ENCODE measurements at places on chromosomes 11 and 22.

DNA sequence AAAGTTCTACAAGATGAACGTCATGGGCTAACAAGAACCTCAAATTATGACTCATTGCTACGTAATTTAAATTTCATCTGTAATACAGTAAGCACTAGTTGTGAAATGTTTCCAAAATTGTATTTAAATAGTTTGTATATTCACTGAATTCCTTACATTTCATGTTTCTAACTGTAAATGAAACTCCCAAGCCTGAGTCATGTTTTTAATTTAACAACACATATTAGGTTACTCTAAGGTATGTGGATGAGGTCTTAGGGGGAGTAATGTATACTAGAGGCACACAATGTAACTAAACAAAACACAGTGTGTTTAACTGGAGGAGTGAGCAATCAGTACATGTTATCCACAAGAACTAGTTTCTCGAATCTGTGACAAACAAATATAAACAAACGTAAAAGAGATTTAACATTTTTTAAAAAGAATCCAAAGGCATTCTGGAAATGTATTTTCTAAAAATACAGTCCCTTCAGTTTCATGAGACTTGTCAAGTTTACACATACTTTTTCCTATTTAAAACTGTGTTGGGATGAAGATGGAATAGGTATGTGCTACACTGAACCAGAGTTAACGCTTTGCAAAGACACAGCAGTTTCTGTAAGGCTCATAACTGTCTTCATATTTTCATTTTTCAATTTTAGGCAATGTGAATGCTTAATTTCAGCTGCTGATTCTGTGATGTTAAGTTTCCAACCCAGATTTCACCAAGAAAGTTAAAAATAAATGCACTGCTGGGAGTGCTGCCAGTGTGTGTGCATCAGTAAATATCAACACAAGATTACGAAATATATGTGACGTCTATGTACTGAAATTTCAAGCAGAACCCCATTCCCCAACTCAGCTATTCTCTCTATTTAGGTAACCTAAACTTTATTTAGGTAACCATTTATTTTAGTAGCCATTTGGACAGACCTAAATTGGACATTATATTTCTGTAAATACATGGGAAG, 52.6 kb downstream of the PITPNB start:
- DNase-seq, result no peak

DNA sequence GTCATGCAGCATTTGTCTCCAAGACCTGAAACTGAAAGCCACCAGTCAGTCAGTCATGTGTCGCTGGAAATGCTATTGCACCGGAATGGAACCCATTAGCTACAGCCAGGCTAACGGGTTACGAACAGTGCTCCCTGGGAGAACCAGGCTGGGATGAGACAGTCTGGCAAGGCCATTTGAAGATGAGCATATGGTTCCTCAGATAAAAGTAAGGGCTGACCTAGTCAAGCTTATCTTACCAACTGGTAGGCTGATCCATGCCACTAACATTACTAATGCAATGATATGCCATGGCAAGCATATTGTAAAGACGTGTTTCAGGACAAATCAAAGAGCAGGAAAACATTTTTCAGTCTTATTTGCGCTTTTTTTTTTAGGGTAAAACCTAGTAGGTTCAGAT, 28.4 kb downstream of the NAP1L4 start:
- no peak for DNase-seq

DNA sequence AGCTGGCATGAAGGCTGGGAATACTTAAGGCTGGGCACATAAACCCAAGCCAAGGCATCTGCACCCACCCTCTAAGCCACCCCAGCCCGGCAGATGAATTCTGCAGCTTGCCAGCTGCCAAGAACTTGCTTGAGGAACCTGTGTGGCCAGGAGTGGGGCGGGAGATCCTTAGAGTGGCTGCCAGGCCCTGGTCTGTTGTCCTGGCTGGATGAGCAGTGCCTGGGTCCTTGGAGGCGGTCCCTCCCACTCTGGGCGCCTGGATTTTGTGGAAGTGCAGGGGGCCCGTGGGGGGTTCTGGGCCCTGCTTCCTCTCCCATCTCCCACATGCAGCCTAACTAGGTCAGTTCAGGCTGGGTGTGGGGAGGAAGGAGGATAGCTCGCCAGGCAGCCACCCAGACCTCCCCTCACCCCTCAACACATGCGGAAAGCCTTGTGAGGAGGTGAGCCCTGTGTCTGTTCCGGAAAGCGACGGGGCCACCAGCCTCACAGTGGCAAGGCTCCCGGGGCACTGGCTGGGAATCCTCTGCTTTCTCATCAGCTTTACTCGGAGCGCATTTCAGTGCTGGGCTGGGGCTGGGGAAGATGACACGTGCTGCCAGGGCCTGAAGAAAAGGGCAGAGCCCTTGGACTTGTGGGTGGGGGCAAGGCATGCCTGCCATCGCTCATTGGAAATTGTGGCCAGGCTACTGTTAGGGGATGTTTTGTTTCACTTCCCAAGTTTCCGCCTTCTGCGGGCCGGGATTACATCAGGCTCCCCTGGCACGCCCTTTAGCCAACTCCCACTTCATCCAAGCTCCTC, 8.4 kb downstream of the DAGLA start:
- DNase-seq, result no peak

GRCh38 chr11:66006891-66007176, 4.5 kb downstream of the BANF1 start:
- no peak for DNase-seq

DNA sequence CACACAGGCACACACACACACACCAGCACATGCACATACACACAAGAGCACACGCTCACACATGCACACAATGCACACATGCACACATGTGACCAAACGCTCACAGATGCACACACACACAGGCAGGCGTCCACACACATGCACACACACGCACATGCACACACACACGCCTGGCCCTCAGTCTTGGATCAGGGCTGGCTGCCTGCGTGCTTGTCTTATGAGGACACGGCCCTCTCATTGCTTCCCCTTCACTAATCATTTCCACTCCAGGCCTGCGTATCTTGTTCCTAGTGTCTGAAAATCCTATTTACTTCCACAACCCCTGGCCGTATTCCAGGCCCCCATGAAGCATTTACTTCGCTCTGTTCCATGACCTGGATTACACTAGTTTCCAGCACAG, 740.5 kb downstream of the BRD1 start:
- DNase-seq, result no peak

DNA sequence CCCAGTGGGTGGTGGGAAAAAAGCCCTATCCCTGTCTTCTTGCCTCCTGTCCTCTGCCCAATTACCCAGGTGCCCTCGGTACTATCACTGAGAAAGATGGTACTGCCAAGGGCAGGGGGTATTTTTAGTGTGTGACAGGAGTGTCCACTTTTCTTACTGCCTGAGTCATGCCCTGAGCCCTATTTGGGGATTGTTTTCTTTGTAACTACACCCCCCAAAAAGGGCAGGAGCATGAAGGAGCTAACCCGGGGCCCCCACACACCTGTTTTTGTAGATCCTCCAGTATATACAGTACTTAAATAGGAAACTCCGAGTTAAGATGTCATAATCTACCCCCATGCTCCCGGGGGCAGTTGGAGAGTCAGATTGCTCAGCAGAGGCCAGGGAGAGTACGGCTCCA, 3.8 kb downstream of the SMTNL1 start:
- no peak for DNase-seq

GRCh38 chr11:10797001-10797400, 11.7 kb downstream of the EIF4G2 start:
- no peak for DNase-seq

DNA sequence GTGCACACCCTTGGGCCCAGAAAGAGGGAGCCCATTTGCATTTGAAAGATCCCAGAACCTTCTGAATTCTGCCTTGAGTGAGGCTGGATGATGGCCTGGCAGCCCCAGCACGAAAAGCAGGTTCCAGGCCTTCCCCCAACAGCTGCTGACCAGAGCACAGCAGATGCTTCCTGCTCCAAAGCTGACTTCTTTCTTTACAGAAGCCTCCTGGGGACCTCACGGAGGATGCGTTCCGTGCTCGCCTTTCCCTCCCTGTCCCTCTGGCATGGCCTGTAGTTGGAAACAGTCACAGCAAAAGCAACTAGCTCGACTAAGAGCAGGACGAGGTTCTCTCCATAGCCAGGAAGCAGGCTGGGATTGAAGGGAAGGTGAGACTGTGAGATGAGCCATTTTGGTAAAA, 107.7 kb upstream of the B3GAT1 start:
- no peak for DNase-seq

DNA sequence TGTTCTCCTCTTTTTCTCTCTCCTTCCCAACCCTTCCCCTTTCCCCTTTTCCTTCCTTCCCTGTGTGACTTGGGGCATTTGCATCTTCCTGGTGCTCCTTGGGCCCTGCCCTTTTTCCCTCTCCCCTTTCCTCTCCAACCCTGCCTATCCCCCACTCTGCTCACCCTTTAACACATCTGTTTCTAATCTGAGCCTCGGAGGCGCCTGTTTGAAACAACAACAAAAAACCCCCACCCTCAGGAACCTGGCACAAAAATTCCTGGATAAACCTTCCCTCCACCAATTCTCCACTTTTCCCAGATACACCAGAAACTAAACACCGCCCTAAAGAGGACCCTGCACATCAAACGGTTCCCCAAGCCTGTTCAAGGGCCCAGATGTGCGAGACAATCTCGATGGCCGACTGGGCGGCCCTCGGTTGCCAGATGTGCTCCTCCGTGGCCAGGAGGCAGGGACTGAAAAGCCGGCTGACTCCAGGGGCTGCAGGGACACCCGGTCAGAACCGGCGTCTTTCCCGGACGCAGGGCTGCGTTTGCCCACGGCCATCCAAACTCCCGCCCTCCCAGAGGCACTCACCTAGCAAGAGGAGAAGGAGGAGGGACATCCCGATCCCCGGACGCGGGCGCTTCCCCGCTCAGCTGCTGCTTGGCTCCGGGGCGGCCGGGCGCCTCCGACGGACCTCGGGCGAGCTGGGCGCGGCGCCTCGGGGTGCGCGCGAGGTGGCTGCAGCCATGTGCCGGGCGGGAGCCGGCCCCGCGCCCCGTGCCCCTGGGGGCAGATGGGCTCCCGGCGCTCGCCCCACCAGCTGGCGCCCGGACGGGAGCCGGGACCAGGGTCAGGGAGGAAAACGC, 486 bp downstream of the CLMP start:
- peak; percentile 72 for DNase-seq

DNA sequence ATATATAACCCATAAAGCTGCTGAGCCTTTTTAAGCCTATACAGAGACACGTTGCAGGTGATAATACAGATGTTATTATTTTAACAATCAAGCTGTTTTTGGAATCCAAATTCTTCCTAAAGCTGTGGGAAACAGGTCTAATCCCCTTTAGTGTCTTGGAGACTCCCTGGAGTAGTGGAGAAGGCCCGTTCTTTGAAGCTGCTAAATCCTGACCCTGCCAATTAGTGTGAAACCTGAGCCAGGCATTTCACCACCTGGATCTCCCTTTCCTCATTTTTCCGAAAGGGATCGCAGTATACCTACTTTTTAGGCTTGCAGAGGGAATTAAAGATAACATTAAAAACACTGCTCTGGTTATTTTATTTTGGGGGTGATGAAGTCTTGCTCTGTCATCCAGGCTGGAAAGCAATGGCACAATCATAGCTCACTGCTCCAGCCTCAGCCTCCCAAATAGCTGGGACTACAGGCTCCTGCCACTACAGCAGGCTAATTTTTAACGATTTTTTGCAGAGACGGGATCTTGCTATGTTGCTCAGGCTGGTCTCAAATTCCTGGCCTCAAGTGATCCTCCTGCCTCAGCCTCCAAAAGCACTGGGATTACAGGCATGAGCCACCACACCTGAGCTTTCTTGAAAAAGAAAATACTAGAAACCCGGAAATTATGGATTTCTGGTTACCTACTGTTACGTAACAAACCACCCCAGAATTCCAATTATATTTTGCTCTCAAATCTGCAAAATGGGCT, 1.7 kb upstream of the EIF4ENIF1 start:
- DNase-seq, result peak; percentile 89

DNA sequence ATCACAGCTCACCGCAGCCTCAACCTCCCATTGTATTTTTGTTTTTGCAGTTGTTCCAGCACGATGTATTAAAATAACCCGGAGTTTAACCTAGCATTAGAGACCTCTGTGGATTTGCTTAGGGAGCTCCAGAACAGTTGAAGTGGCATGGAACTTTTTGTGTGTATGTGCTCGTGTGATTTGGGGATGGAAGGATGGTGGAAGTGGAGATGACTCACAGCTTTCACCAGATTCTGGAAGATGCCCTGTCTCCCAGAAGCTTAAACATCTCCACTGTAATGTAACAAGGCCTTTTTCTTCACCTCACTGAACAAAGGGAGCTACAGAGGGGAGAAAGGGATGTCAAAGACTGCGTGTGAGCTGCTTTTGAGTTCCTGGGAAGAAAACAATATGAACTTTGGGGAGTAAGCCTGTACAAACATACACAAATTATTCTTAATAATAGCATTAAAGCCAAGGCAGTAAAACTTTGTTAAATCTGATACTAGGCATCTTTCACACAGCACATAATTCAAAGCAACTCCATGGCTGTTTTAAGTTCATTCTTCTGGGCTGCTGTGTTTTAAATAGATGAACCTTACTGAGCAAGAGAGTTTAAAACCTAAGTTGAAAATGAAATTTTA, 226.4 kb downstream of the ADAMTS15 start:
- DNase-seq, result peak; percentile 14

GRCh38 chr22:47031628-47031915, 269.1 kb downstream of the TBC1D22A start:
- DNase-seq, result no peak

DNA sequence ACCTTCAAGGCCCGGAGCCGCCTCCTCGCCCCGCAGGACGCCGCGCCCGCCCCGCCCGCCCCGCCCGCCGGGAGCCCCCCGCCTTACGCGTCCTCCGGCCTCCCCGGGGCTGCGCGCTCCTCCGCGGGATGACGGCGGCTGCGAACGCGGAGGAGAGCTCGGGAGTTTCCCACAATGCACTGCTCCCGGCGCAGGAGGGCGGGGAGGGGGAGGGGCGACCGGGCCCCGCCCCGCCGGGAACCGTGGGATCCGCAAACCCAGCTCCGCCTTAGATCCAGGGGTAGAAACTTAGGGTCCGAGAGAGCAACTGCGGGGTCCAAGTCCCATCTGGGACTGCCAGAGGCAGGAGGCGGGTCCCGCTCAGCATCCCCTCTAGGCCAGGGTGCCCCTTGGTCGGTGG, at the start of gene CEND1:
CEND1 (minus strand) TSS at position 148 of the 400 bp plus-strand sequence. CDS start 1,514 bp downstream, outside the sequence.
- peak; percentile 79 for DNase-seq

DNA sequence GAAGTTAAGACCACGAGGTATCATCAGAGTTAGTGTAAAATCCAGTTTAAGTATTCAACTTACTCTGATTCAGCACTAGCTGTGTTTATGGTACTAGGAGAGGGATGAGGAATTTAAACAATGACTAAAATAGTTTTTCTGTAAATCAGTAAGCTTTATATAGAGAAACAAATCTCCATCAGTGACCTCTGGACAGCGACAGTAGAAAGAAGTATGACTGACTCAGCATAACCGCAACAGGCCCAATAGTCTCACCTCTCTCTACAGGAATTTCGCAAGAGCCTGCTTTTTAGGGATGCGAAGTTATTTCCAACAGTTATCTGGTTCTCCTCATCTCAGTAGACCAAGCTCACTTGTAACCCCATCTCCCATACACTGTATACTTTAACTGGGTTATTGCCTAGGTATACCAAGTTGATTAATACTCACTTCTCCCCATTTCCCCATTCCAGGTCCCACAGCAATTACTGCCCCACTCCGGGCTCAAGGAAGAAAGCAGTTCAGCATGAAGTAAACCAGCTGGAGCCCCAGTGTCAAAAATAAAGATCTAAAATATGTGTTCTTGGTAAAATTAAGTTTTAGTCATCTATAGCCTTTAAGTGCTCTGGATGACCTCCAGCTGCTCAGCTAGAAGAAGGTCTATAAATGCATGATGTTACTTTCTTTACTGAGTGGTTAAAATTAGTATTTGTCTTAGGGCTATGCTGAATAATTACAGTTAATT, 770.6 kb upstream of the CCDC90B start:
- no peak for DNase-seq

GRCh38 chr11:76997512-76997911, 36.7 kb upstream of the B3GNT6 start:
- DNase-seq, result no peak

Measured in neural progenitor cell (in vitro differentiated cells).